Thoracic aorta (tissue), 2 donors: ENCODE measurements at places on chromosomes 12 and 14. TPM values are rescaled to one million over a fixed set of nuclear protein-coding genes. Genes with fewer than 3 reads are reported as not detected.

LHX5 gene
- not detected for total RNA-seq

EGLN3 gene
- 10.8 TPM for total RNA-seq

KRT75 gene
- total RNA-seq: not detected

CCDC196 gene
- not detected for total RNA-seq

HCAR2 gene
- not detected for total RNA-seq

AJUBA gene
- 9.7 TPM for total RNA-seq

PLEK2 gene
- 2.0 TPM for total RNA-seq

GALNT16 gene
- total RNA-seq: 15.8 TPM

LLPH gene
- total RNA-seq: 5.0 TPM

DNA sequence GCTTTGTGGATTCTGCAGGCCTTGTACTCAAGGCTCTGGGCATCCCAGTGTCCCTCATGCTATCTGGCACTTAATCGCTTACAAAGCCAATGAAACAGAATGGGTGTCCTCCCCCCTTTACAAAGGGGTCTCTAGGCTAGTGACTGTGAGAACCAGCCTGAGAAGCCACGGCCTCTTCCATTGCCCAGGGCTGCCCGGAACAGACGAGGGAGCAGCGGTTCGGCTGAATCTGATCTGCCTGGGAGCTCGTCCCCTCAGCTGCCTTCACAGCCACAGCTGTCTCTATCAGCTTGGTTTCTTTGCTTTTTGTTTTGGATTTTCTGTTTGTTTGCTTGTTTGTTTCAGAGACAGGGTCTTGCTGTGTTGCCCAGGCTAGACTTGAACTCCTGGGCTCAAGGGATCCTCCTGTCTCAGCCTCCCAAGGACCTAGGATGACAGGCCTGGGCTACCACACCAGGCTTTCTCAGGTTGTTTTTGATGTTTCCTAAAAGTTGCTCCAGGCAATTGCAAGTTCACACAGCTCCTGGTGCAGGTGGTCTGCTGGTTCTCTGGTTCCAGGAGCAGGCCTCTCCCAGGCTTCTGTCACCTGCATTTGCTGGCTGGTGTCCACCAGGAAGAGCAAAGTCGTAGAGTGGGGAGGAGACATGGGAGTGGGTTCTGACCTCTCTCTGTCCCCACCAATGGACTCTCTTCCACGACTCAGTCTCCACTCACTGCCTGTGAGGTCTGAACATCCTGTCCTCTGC lies 10.9 kb upstream of the RIN3 start:
- no peak for DNase-seq

DNA sequence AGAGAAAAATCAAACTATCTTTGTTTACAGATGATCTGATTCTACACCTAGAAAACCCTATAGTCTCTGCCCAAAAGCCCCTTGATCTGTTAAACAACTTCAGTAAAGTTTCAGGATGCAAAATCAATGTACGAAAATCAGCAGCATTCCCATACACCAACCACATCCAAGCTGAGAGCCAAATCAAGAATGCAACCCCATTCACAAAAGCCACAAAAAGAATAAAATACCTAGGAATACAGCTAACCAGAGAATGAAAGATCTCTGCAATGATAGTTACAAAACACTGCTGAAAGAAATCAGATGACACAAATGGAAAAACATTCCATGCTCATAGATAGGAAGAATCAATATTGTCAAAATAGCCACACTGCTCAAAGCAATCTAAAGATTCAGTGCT lies 265.7 kb downstream of the AEBP2 start:
- no peak for DNase-seq

GRCh38 chr12:124744659-124745464 lies 118.8 kb downstream of the SCARB1 start:
- no peak for DNase-seq

DNA sequence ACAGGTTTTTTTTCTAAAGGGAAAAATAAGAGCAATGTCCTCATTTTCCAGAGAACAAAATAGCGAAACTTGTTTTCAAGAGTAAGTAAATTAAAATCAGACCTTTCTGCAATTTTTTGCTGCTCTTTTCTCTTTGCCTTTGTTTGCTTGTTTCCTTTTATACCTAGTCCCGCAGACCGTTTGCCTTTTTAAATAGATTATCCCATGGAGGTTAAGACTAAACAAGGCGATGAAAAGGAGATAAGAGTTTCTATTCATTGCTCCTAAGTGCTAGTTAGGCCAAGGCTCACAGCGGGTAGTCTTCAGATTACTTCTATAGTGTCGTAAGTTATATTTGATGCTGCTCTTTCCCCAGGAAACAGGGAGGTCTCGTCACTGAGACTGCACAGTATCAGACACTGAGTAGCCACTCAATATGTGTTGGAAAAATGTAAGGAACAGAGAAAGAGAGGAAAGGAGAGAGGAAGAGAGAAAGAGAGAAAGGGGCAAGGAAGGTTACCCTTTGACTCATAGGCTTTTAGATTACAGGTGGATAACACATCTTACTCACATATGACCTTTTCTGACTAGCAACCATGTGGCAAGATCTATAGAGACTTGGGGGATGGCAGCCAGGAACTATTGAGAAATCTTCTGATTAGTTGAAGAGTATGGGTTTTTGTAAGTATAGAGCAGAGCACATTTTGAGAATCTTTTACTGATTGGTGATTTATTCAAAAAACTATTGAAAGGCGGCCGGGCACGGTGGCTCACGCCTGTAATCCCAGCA lies 107.5 kb upstream of the PARP11 start:
- no peak for DNase-seq

DNA sequence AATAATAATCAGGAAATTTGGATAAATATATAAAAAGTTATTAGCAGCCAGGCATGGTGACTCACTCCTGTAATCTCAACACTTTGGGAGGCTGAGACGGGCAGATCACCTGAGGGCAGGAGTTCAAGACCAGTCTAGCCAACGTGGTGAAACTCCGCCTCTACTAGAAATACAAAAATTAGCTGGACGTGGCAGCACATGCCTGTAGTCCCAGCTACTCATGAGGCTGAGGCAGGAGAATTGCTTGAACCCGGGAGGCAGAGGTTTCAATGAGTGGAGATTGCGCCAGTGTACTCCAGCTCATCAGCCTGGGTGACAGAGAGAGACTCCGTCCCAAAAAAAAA lies 64.5 kb downstream of the SYT1 start:
- DNase-seq: no peak

DNA sequence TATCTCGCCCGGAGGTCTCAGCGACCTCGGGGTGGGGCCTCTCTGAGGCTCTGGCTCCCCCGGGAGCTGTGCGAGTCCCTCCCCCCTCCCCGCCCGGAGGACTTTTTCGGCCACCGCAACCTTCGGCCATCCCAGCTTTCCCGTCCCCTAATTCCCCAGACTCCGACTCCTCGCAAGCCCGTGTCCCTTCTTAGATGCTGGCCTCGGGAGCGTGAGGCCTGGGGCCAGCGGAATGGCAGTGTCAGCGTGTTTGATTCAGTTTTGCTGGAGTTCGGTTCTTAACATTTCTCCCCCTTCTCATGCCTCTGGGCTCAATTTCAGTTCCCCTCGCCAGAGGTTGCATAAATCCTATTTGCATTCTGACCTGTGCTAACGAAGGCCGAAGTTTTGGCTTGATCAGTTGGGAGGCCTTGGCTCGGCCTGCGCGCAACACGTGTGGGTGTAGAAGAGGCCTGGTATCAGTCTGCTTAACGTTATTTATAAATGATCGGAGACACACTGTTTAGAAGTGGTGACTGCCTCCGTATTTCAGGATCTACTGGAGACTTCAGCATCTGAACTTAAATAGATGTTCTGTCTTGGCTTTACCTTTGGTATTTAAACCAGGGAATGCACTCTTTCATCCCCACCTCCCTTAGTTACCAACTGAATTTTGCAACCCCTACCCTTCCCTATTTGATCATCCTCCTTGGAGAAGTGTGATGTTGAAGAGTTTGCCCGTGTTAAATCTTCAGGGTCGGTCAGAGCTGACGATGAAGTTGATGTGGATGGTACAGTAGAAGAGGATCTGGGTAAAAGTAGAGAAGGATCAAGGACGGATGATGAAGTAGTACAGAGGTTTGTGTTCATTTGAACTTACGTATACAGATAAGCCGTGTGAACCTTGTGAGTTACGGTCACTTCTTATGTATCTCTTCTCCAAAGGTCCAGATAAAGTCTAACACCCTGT lies 851 bp downstream of the HSP90B1 start:
- no peak for DNase-seq

DNA sequence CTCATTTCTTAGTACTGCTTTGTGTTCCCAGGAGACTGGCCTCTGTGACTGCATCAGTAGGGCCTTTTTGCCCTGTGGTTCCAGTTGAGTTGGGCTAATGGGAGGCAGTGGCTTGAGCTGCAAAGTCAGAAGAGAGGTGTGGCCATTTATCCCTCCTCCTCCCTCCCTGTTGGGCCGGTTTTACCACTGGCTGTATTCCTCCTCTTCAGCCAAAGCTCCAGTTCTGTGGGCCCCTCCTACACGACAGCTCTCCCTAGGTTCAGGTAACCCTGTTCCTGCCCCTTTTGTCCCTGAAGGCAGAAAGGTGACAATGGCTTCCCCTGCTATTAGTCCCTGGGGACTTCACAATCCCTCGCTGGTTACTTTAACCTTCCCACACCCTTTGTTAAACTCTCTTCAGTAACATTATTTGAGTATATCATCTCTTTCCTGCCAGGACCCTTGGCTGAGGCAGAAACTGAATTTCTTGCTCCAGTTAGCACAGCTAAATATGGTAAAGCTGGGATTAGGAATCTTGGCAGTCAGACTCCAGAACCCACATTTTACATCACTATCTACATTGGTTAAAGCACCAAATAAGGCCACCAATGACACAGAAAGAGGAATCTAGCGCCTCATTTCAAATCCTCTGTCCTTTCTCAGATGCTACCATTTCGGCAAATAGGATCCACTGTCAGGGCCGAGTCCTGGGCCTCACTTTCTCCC lies 121.9 kb upstream of the SLC35F4 start:
- DNase-seq: no peak

GRCh38 chr12:74454109-74454508 lies 83.5 kb upstream of the ATXN7L3B start:
- DNase-seq: no peak

DNA sequence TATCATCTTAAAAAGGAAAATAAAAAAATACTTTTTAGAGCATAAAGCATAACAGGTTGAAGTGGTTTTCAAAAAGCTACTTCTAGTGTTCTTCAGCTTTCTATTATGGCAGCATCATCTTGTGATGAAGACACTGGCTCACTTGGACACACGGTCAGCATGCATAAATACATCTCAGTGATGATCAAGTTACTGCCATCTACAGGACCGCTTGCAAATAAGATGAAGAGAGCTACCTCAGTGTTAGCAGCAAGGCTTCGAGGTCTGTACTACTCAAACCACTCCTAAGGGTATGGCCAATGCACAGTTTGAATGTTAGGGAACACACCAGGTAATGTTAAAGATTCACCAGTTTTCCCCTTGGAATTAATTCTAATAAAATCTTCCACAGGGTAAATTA lies 58.8 kb downstream of the GALC start:
- no peak for DNase-seq

DNA sequence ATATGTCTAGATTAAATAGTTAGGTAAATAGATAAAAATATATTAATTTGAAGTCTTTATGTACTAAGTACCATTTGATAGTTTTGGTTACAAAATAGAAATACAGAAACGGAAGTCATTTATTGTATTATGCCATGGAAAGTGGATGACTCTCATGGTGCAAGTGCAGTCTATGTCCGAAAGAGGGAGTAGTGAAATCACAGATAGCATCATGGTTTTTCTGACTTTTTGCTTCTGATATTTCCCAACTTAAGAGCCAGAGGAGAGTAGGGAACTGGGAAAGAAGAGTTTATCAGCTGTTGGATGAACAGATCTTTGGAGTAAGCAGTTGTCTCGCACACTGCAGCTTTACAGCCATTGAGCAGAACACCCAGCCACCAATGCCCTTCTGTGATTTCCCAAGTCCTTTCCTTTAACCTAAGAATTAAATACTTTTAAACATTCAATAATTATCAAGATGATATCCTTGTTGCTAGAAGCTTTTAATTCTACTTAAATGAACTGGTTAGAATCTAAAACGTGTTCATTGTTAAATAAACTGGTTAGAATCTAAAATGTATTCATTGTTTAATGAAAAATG lies 18.4 kb upstream of the SRGAP1 start:
- DNase-seq: no peak

GRCh38 chr14:88834883-88835431 lies 10.5 kb downstream of the TTC8 start:
- no peak for DNase-seq

DNA sequence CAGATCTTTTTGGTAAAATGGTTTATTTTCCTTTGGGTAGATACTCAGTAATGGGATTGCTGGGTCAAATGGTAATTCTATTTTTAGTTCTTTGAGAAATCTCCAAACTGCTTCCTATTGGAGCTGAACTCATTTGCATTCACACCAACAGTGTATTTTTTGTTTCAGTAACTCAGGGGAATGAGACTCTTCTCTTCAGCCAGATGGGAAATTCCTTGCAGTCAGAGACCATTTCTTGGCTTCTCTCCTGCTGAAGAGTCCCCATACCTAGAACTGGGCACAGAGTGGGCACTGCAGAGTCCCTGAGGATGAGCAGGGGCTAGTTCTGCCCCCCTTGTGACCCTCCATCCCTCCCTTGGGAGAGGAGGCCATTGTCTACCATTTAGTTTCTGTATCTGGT lies 10.8 kb downstream of the SDSL start:
- no peak for DNase-seq

DNA sequence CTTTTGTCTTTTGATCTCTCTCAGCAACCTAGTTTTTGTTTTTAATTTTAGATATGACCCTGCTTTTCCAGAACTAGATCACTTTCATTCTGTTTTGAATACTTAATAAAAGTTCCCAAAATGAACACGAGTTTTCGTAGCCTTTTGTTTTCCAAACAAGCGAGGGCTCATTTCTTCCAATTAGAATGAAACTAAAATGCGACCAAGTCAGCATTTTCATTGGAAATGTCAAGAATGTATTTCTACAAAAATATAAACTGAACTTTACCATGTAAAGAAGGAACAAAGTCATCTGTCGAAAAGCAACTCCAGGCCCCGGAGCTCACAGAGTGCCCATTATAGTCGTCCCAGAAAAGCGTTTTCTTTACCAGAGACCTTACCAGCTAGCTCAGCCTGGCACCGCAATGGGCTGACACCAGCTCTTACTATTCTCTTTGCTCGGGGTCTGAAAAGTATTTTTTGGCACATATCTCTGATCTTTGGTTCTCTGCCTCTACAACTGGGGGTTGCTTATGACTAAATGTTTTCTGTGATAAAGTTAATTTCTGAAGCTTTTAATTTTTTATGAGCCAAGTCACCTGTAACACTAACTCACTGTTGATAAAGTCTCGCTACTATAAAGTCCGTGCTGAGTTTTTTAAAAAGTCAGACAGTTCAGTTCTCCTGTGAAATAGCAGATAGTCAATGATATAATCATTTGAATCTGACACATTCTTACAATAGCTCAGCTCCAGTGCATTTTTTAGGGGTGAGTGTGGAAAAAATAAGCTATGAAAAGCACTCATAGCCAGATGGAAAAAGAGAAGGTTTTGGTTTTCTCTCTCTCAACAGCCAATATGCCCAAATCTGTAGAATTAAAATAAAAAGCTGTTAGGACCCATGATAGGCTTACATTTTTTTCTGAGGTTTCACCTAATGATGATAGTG lies 43.4 kb downstream of the SAMD4A start:
- no peak for DNase-seq
